ENCODE measurements at places on chromosomes 16 and 17.

GRCh38 chr17:75517297-75517865, 1.1 kb downstream of the TSEN54 start:
- peak; percentile 46 for DNase-seq

DNA sequence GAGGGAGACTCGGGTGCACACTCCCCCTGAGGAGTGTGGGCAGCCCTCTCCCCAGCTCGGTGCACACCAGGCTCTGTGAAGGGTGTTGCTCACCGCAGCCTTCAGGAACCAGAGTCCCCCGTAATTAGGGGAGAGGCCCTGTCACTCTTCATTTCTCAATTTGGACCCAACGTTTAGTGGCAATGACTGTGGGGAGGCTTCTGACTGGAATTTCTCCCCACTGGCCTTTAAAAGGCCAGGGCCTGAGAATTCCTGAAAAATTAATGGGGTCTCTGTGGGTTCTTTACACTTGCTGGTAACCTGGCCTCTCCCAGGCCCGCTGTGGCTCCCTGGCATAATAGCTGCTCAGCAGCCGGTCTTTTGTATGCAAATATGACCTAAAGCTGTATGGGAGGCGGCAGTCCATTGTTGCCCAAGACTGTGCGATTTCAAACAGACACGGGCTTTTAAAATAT, 209.7 kb downstream of the MSI2 start:
- no peak for DNase-seq

DNA sequence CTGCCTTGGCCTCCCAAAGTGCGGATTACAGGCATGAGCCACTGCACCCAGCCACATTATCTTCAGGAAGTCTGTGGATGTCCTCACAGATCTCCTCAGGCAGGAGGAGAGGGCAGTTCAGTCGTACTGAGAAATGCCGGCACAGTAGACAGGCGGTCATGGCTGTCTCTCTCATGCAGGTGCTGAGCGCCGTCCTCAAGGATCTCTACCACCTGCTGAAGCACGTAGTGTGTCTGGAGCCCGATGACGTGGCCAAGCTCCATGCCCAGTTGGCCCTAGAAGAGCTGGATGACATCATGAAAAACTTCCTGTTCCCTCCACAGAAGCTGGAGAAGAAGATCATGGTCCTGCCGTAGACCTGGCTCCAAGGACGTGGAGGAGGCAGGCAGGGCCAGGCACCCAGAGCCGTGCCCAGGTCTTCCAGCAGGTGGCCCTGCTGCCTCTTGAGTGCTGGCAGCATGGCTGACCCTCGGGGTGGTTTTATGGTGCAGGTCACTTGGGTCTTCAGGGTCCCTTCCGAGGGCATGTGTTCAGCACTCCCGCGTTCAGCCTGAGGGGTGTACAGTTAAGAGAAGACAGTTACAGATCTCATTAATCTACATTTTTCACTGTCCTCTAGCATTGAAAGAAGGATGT, 22.0 kb upstream of the HAS3 start:
- DNase-seq: no peak

DNA sequence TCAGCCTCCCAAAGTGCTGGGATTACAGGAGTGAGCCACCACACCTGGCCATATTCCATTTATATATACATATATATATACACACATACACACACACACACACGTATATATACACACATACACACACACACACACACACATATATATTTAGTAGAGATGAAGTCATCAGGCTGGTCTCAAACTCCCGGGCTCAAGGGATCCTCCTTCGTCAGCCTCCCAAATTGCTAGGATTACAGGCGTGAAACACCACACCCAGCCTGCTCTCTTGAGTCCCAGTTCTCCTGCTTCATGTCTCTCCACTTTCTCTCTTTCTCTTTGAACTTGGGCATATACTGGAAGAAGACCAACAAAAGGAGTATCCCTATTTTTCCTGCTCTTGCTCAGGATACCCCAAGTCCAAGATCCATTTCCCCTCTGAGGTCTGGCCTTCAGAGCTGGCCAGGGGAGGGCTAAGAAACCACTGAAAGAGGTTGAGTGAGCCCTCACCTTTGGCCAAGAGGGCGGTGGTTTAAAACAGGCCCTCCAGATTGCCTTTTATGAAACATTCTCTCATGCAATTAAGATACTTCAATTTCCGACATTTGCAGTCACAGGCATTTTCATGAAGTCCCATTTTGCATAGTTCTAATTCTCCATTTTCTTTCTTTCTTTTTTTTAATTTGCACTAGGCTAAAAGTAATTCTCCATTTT, 37.9 kb downstream of the CIBAR2 start:
- DNase-seq: no peak

GRCh38 chr16:85137323-85138072, 25.2 kb upstream of the CIBAR2 start:
- no peak for DNase-seq
